ENCODE measurements at places on chromosomes 6 and 20. TPM values are rescaled to one million over a fixed set of nuclear protein-coding genes. Genes with fewer than 3 reads are reported as not detected.

DNA sequence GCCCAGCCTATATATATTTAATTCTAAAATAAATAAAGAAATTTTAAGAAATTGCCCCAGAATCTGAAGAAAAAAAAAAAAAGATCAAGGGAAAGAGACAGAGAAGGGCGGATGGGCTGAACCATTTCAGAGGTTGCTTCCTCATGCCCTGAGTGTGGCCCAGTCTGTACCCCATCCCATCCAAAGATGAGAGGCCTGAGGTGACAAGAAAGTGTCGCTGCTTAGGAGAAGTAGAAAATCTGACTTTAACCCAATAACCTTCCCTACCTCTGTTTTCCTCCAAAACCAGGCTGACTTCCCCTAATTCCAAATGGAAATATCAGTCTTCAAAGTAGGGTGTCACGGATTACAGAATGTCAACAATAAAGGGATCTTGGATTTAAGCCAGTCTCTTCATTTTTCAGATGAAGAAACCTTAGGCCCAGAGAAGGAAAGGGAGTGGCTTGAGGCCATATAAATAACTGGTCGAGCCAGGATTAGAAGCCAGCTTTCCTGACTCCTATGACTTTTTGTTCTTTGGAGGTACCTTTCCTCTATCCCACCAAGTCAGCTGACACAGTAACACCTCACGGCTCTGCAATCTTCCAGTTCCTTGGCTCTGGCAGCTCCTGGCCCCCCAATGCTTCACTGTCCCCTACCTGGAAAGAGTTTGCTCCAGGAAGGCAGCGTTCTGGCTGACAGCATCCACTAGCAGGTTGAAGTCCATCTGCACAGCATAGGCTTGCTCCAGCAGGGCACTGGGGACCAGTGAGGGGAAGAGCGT lies 10.1 kb downstream of the GSS start:
- DNase-seq, result peak; percentile 75

DHX35 gene
- total RNA-seq, result 14.0 TPM

- DNase-seq, result peak; percentile 28
Observed at GRCh38 chr20:46057856-46058598, 29.0 kb downstream of the SLC12A5 start.

CFAP61 gene
- total RNA-seq, result 0.67 TPM

NR2E1 gene
- not detected for total RNA-seq

DNA sequence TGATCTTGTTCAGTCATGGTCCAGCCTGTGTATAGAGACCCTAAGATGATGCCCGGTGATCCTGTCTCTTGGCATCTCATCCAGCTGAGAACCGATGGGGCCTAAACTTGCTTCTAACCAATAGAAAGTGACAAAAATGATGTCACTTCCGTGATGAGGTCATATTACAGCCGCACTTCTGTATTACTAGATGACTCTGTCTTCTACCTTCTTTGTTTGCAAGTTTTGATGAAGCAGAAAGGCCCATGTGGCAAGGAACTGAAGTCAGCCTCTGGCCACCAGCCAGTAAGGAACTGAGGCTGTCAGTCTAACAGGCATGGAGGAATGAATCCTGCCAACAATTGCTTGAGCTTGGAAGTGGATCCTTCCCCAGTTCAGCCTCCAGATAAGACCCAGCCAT lies 32.8 kb upstream of the HLA-C start:
- no peak for DNase-seq

- DNase-seq, result no peak
Observed at GRCh38 chr6:8731874-8732273, 296.5 kb upstream of the SLC35B3 start.

GRCh38 chr6:37534893-37535292 lies 35.2 kb upstream of the CCDC167 start:
- no peak for DNase-seq

GRCh38 chr20:61810066-61810737 lies 255.5 kb downstream of the TAF4 start:
- no peak for DNase-seq

DNA sequence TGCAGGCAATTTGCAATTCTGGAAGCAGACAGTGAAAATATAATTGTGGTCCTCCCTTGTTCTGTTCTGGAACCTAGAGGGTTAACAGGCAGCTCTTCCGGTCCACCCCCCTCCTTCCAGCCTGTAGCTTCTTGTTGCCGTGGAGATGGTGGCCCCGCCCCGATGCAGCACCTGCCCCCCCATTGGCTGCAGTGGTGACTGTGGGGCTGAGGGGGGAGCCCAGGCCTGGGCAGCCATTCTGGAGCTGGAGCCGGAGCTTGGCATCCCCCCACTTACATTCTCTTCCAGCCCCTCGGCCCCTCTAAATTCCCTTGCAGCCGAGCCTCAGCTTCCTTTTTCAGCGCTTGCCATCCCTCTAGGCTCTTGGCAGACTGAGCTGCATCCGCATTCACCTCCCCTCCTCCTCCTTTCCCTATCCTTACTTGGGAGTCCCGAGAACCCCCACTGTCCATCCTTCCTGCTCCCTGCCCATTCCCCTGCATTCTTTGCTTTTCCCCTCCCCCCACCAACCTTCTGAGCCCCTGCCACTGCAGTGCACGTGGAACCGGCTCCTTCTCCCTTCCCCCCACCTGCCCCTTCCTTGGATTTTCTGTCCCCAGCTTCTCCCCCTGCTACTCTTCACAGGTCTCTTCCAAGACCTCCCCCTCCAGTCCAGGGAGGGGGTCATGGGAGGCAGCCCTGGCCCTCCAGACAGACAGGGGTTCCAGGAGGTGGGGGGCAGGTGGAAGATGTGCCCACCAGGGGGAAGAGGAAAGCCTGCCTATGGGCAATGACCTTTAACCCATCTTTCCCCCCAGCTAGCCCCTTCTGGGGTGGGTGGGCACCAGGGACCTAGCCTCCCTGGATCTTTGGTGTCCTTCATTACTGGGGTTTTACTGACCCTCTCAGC lies 11.4 kb downstream of the SYNGAP1 start:
- DNase-seq, result peak; percentile 72
